Left ventricle myocardium inferior (tissue), 1 donor: ENCODE measurements at places on chromosomes 3 and 15. TPM values are rescaled to one million over a fixed set of nuclear protein-coding genes. Genes with fewer than 3 reads are reported as not detected.

GRCh38 chr15:83688201-83688600, 34.3 kb downstream of the ADAMTSL3 start:
- DNase-seq: no peak

DNA sequence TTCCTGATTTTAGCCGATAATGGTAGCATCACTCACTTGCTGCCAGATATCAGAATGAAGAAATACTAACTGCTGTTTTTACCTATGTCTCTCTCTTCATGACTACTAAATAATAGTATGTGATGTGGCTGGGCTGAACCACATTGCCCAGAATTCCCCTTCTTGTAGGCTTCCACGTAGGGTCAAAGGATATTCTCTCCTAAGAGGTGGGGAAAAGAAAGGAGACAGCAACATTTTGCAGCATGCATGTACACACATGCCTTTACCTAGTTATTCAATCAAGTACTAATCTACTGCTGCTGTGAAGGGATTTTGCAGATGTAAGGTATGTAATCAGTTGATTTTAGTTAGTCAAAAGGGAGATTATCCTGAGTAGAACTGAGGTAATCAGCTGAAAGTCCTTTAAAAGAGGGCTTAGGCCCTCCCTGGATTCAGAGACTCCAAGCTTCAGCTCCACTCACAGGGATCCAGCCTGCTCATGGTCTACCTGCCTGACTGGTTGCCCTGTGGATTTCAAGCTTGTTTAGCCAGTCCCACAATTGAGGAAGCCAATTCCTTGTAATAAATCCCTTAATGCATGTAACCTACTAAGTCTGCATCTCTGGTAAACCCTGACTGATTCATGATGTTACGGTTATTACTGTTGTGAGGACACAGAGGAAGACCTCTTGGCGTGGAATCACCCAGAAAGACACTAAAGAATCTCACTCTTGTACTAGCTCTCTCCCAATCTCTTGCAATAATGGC, 20.4 kb downstream of the PLD1 start:
- no peak for DNase-seq

UBA7 gene
- total RNA-seq: 25.1 TPM

GRCh38 chr15:42731461-42731860, 5.5 kb downstream of the CDAN1 start:
- no peak for DNase-seq

- DNase-seq: no peak
These were observed 25.0 kb downstream of the TBC1D2B start for GRCh38 chr15:78052545-78052944.

CAMP gene
- not detected for total RNA-seq

DNA sequence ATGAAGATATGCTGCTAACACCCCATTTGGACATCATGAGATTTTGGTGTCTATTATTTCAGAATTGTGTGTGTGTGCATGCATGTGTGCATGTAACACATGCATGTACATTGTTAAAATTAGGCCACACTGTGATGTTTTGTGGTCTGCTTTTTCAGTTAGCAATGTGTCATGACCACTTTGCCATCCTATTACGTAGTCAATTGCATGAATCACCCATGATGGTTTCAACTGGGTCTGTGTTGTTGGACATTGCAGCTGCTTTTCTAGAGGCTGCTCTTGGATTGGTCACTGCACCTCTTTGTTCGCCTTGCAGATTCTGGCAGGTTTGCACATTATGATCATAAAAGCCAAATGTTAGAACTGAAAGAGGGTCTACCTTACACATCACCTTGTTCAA, 101.0 kb upstream of the THBS1 start:
- no peak for DNase-seq

DNA sequence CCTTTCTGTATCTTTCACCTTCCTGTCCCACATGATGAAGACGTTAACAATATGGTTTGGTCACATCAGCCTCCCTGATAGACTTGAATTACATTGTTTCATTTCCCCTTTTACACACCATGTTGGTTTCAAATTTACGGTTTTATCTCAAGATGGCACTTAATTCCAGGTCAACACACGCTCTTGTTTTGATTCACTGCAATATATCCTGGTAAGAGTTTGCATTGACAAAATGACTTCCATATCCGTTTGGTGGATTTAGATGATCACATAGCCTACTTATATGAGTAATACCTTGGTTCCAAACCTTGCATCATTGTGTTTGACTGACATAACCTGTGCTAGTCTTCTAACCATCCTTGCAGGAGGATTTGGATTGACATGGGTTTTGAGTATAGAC, 499.4 kb downstream of the ROBO1 start:
- DNase-seq: no peak
